ENCODE measurements at places on chromosomes 1 and 21.
A peak's percentile ranks its signal among the peaks of the same experiment; 100 is the strongest.

DNA sequence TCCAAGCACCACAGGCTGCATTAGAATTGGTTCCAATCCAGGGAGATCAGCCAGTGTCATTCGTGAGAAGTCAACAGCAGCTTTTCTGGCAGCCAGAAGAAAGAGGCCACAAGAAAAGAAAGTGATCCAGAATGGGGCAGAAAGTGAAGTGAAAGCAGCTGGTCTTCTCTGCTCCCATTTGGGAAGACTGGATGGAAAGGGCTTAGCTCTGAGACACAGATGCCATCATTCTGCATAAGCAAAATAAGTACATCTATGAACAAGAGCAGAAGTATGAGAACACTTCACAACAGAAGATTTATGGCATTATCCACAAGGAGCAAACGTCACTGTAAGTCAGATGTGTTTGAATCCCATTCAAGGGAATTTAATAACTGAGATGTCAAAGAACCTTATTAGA, 326.5 kb upstream of the ESRRG start:
- H3K4me1 ChIP-seq: no peaks in the 10 kb centered on the region
- no peak overlapping the region for H3K27ac ChIP-seq
- H3K4me3 ChIP-seq: no peak overlapping the region
- DNase-seq: no peak

GRCh38 chr1:86906419-86906818, 7.5 kb downstream of the SELENOF start:
- no peak overlapping the region for H3K27ac ChIP-seq
- no peaks in the 10 kb centered on the region for H3K27me3 ChIP-seq
- no peak for DNase-seq

- H3K27me3 ChIP-seq: no peaks in the 10 kb centered on the region
- no peak for DNase-seq
- H3K27ac ChIP-seq: no peak overlapping the region
- peaks cover 1% of the 10 kb centered on the region for H3K4me1 ChIP-seq
Measured at GRCh38 chr21:45748593-45748992, 105.1 kb downstream of the PCBP3 start.

DNA sequence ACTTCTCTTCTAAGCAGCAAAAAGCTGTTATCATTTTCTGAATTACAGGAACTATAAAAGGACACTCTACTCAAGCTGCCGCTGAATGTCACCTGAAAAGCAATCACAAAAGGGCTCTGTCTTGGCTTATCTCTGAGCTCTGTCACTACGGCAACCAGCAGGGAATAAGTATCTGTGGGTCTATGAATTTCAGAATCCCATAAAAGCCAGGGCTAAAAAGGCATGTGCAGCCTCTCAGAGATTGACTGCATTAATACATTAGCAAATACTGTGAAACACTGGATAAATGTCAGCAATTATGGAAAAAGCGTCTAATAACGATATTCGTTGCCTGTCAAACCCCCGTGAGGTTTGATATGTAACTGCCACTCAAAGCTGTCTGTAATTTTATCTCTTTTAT, 210.2 kb upstream of the DMRTA2 start:
- H3K27me3 ChIP-seq: no peaks in the 10 kb centered on the region
- no peak overlapping the region for H3K27ac ChIP-seq
- peaks cover 11% of the 10 kb centered on the region for H3K36me3 ChIP-seq
- DNase-seq: no peak
- H3K4me1 ChIP-seq: no peaks in the 10 kb centered on the region

- H3K4me1 ChIP-seq: no peaks in the 10 kb centered on the region
- peaks cover 23% of the 10 kb centered on the region for H3K27me3 ChIP-seq
- H3K36me3 ChIP-seq: no peaks in the 10 kb centered on the region
- DNase-seq: no peak
- no peak overlapping the region for H3K4me3 ChIP-seq
Measured at GRCh38 chr1:228048120-228048519, 34.4 kb upstream of the ARF1 start.

GRCh38 chr1:44842862-44843655, at the start of gene PTCH2:
PTCH2 (minus strand) TSS chr1:44843253; CDS start chr1:44842932, 321 bp downstream.
- peaks cover 9% of the 10 kb centered on the region for H3K27me3 ChIP-seq
- peaks cover 5% of the 10 kb centered on the region for H3K4me1 ChIP-seq
- H3K36me3 ChIP-seq: no peaks in the 10 kb centered on the region
- H3K4me3 ChIP-seq: peak within 1 kb of the TSS; percentile 42
- no peak within 1 kb of the TSS for H3K27ac ChIP-seq

- no peaks in the 10 kb centered on the region for H3K36me3 ChIP-seq
- H3K27me3 ChIP-seq: peaks cover 9% of the 10 kb centered on the region
- no peak overlapping the region for H3K4me3 ChIP-seq
- no peak for DNase-seq
Measured at GRCh38 chr1:151970626-151971025, 23.0 kb downstream of the S100A10 start.

GRCh38 chr1:63475761-63476160, 47.3 kb downstream of the ITGB3BP start:
- DNase-seq: no peak
- no peak overlapping the region for H3K27ac ChIP-seq
- peaks cover 20% of the 10 kb centered on the region for H3K36me3 ChIP-seq
- no peaks in the 10 kb centered on the region for H3K4me1 ChIP-seq

- H3K36me3 ChIP-seq: no peaks in the 10 kb centered on the region
- no peak overlapping the region for H3K27ac ChIP-seq
- no peaks in the 10 kb centered on the region for H3K27me3 ChIP-seq
- H3K4me3 ChIP-seq: no peak overlapping the region
Measured at GRCh38 chr21:32521736-32522355, 63.5 kb downstream of the TCP10L start.

- no peak for DNase-seq
- no peaks in the 10 kb centered on the region for H3K27me3 ChIP-seq
- no peak overlapping the region for H3K27ac ChIP-seq
Measured at GRCh38 chr21:29506947-29507346, 208.2 kb downstream of the BACH1 start.

Measured in activated naive CD8-positive, alpha-beta T cell treated with anti-CD3 and anti-CD28 coated beads, Interleukin-2, amount 50 U/mL, for 24 hours (primary cell).